ENCODE measurements at places on chromosomes 5 and 9.

DNA sequence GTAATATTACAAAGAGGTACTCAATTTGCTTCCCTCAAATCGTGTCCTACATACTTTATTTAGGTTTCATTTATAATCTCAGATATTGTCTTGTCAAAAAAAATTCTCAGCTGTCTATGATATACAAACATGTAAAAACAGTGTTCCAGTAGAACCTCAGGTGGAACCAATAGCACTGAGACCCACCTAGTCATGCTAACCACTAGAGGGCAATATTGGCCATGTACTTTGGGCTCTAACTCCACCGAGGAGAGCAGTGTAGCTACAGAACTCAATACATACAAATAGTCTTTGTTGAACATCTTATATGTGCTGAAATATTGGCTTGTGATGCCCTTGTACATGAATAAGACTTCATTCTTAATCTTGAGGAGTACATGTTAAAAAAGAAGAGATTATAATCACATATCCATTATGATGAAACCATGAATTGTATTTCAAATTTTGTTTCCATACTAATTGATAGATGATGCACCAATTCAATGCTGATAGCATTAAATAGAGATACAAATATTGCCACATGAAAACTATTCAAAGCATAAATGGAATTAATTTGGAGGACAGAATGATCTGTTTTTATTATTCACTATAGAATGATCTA is 71.2 kb upstream of the CNTLN start:
- peak; percentile 18 for DNase-seq

DNA sequence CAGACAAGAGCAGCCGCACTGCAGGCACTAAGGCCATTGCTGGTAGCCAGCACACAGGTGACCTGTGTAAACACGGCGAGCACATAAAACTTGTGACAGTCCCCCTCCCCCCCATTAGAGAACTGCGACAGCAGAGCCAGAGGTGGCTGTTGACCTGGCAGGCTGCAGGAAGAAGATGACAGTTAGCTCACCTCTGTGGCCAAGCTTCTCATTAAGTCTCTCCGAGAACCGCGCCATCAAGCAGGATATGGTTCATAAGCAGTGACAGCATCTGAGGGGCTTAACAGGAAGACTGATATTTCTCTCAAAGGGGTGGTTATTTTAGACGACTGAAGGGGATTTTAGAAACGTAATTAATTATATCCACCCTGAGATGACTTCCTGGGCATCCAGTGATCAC is 5.2 kb downstream of the SURF4 start:
- DNase-seq, result no peak

DNA sequence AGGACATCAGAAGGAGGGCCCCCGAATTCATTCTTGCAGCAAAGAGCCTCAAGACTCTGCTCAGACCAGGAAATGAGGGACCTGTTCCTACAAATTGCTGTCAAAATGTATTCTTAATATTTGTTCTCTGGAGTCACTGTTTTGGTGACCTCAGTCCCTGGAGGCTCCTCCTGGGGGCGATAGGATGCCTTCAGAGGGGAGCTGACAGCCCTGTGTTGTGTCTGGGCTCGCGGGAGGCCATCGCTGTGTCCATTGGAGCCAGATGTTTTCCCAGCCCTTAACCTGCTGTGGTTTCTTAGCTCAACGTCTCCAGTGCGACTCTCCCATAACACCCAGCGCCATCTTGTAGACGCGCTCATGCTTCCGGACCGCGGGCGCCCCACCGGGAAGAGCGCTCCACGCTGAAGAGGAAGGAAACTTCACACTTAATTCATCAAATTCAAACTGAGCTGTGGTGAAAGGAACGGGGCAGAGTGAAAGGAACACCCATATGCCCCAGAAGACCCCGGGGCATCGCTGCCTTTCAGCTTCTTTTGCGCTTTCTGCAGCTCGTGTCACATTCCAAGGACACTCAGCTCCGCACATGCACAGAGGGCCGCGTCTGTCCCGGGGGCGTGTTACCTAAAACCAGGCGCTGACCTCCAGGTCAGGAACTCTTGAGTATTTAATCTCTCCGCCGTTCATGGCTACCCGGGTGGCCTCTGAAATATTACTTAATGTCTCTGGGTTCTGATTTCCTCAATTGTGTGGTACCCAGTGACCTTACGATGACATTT is 112.3 kb upstream of the GDNF start:
- DNase-seq, result no peak

DNA sequence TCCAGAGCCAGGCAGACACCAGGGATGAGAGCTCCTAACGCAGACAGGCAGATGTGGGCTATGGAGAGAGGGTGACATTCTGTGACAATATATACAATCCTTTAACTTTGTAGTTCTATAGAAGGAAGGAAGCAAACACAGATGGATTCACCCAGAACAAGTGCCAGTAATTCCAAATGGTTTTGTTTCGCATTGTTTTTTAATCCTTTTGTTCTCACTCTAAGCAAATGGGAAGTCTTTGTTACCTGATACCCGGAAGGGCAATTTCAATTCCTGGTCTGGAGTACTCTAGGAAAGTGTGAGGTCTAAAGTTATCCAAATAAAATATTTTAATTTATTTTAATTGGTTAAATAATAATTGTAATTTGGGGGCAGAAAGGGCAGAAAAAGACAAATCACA is 2.5 kb downstream of the FRMD3 start:
- no peak for DNase-seq

All from glomerular endothelial cell (primary cell).